ENCODE measurements at places on chromosomes 12 and 14.

DNA sequence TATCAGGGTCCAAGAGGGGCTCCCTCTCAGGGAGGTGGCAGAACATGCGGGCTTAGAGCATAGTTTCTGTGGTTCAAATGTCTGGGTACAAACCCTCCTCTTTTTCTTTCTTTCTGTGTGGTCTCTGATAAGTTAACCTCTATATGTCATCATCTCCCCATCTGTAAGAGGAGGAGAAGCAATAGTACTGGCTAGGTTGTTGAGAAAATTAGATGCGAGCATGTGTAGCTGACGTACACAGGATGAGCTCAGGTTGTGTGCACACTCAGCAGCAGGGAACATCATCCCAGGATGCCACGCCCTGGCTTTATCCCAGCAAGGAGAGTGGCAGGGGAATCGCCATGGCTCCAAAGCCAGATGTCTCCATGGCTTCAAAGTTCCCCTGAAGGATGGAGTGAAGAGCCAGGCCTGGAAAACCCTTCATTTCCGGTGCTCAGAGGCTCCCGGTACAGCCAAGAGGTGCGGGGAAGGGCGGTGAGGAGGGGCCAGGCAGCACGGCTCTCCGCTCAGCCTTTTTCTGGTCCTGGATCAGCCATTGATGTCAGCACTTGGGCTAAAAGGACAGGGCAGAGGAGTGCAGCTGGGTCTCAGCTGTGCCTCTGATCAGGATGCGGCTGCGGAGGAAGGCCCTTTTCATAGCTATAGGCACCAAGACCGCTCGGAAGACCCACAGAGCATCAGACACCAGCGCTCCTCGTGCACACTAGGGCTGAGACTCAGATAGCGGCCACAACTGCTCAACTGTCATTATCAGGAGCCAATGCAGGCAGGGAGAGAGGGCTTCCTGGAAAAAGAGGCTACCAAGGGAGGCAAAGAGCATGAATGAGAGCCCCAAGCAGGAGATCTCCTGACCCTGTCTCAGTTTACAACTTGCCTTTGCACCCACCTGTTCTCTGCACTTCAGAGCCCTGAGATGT is 41.5 kb downstream of the ARL6IP4 start:
- DNase-seq = no peak

DNA sequence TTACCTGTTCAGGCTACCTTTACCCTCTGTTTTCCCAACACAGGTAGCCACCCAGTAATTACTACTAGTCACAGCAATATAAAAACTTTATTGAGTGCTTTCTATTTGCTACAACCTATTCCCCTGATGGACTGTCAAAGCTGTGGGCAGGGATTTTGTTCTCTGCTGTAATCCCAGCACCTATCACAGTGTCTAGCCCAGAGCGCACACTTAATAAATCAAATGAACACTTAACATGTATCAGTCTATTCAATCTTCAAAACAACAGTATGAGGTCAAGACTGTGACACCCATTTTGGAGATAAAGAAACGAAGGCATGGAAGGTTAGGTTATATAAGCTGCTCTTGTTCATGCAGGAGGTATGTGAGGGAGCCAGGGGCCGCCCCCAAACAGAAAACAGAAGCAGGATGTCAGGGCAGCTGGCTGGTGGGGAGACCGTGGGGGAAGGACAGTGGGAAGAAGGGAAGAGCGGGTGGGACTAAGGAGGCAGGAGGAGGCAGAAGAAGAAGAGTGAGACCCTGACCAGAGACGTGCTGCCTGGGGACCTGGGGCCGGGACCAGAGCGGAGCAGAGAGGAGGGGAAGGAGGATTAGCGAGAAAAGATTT is 1.7 kb downstream of the TNFRSF1A start:
- no peak for DNase-seq

GRCh38 chr12:72291175-72291574 is 19.0 kb downstream of the TRHDE start:
- no peak for DNase-seq

GRCh38 chr14:42490536-42490935 is 883.9 kb downstream of the LRFN5 start:
- no peak for DNase-seq

- DNase-seq = no peak
These were observed 112.6 kb upstream of the FZD10 start for GRCh38 chr12:130049666-130050065.

DNA sequence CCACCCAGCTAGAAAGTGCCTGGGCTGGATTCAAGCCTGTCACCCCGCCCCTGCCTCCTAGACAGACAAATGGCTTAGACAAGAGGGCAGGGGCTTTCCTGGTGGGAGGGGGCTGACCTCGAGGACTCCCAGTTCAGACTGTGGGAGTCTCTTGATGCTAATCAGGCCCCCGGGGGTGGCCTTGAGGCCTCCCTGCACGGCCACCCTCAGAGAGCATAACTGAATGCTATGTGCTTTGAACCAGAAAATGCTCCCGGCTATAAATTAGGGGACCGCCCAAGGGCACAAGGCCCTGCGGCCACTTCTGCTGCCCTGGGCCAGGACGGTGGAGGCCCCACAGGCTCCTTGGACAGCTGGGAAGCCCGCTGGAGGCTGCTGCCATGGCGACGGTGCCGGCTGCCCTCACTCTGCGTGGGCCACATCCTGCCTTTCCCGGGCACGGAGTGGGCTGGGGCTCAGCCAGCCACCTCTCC is 111.0 kb upstream of the NCOR2 start:
- peak; percentile 50 for DNase-seq

GRCh38 chr12:92597118-92597517 is 105.7 kb upstream of the PLEKHG7 start:
- no peak for DNase-seq

DNA sequence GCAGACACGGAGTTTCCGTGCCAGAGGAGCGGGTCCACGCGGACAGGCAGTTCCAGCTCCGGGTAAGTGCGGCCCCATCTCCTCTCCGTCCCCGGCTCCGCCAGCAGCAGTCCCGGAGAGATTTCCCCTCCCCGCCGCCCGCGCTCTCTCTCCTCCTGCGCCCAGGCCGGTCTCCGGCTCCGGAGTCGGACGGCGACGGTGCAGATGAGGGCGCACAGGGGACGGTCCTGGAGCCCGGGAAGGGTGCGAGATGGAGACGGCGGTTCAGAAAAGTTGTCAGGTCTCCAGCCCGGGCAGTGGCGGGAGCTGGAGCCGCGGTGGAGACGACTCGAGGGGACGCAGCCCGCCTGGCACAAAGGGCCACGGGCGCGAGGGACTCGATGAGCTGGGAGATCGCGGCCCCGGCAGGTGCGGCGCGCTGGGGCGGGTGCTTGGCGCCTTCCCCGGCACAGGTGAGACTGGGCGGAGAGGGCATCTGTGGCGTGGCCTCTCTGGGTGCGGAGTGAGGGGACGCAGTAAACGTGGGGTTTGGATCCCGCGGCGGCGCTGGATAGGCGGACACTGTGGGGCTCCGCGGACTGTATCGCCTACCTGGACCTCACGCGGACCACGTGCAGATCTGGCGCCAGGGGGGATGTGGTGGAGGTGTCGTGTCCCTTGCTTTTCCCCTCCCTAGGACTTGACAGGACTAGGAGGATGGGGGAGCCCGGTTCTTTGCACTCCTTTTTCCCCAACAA is 1540.3 kb upstream of the TMEM132C start:
- DNase-seq = peak; percentile 22

GRCh38 chr14:98994561-98994960 is 277.4 kb downstream of the BCL11B start:
- no peak for DNase-seq

GRCh38 chr14:76510181-76510580 is 134.2 kb downstream of the ESRRB start:
- no peak for DNase-seq

- no peak for DNase-seq
These were observed 6.2 kb upstream of the CGRRF1 start for GRCh38 chr14:54503486-54503885.

GRCh38 chr14:68477461-68478085 is 315.3 kb downstream of the ZFP36L1 start:
- DNase-seq = no peak

DNA sequence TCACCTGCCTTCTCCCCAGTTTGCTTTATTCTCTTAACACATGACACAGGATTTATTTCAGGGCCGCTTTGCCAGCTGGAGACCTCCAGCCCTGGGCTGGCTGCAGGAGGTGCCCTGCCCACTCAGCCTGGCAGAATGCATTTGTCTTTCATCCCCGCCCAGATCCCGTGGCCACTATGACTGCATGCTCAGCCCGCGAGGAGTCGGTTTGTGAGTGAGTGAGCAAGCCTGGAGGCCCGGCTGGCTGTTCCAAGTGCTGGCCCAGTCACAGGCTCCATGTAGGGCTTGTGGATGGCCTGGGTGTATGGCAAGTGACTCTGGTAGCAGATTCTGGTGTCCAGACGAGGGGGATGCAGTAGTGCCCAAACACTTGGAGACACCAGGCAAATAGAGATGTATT is 2.1 kb downstream of the TDP1 start:
- DNase-seq = no peak

- no peak for DNase-seq
These were observed 34.3 kb upstream of the ATP2A2 start for GRCh38 chr12:110246636-110247339.

DNA sequence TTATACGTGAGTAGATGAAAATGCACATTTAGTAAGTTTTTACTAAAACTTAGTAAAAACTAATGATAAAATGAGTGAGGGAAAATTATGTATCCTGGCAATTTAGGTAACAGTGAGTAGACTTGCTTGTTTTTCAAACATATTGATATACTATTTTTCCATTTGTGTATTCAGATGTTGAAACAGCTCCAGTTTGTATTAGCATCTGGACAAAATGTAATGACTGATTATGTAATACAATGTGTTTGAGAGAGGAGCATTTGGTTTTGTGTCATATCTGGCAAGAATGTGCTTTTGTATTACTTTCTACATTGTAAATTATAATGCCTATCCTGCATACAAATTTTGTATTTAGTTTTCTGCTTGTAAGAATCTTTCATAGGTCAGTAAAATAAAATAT is 5.6 kb downstream of the CNOT2 start:
- DNase-seq = no peak

- no peak for DNase-seq
These were observed 165.3 kb downstream of the DICER1 start for GRCh38 chr14:94992046-94992445.

DNA sequence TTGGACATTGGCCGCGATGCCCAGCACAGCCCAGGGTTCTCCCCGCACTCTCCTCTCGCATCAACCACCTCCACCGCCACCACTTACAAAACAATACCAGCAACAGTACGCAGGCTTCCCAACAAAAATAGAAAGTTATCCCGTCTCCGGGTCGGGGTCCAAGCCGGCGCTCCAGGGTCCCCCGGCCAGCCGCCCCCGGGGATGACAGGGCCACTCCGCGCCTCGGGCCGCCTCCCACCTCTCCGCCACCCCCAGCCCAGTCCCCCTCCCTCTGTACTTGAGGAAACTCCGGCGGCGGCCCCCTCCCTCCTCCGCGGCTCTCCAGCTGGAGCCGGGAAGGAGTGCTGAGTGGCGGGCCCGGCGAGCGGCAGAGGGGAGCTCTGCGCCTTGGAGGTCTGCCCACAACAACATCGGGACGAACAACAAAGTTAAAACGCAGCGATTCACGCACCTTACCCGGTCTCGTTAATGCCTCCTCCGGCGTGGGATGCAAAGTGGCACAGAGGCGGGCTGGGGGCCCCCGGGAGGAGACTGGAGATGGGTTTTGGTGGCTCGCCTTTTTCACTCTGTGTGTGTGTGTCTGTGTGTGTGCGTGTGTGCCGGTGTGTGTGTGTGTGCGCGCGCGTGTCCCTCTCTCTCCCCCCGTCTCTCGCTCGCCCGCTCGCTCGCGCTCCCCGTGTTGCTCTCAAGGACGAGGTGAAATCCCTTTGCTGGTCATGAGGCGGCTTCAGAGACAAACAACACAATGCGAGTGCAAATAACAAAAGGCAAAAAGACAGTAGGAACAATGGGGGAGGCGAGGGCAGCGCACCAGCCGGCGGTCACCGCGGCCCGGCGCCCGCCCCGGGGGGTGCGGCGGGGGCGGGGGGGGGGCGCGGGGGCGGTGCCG is 386.8 kb downstream of the BCAT1 start:
- DNase-seq = peak; percentile 78

DNA sequence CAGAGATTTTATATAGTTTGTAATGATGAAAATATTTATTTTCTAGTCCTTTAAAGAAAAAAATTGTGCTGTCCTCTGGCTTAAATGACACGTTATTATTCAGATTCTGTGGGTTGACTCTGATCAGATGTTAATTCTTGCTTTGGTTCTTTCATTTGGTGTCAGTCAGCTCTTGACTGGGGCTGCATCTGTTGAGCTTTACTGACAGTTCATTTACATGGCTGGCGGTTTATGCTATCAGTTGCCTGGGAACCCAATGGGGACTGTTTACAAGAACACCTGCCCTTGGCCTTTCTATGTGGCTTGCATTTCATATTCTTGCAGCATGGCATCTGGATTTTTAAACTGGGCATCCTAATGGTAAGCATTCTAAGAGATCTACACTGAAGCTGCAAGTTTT is 667.1 kb upstream of the FBXO33 start:
- DNase-seq = no peak

DNA sequence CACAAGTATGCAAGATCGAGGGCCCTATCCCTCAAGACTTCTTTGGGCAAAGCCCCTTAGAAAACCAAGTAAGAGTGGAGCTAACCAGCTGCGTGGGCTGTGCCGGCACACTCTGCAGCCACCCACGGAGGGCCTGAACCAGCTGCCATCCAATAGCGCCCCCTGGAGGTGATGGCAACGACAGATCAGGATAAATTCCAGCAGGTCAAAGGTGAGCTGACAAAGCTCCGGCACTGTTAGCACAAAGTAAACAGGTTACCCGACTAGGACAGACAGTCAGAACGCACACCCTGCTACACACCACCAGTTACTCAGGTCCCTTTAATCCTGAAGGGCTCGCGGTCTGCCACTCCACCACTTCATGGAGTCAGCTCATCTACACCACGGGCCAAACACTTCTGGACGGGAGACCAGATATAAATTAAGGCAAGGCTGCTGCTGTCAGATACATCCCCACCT is 4.9 kb downstream of the ZBTB39 start:
- DNase-seq = peak; percentile 81

DNA sequence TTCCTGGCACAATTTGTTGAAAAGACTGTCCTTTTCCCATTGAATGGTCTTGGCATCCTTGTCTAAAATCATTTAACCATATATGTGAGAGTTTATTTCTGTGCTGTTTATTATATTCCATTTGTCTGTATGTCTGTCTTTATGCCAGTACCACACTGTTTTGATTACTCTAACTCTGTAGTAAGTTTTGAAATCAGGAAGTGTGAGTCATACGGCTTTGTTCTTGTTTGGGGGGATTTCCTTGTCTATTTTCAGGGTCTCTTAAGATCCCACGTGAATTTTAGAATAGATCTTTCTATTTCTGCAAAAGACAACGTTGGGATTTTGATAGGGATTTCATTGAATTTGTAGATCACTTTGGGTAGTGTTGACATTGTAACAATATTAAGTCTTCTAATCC is 88.5 kb downstream of the MYRFL start:
- DNase-seq = no peak

- DNase-seq = no peak
These were observed 10.1 kb downstream of the MLF2 start for GRCh38 chr12:6742834-6743233.

Data from glutamatergic neuron (in vitro differentiated cells).